EH (cell line): ENCODE measurements at places on chromosomes 6 and 20.

GRCh38 chr6:27617046-27617687 lies 144.3 kb upstream of the ZNF184 start:
- DNase-seq: peak; percentile 23

GRCh38 chr6:42106112-42107023 lies 36.1 kb downstream of the C6orf132 start:
- DNase-seq: no peak

DNA sequence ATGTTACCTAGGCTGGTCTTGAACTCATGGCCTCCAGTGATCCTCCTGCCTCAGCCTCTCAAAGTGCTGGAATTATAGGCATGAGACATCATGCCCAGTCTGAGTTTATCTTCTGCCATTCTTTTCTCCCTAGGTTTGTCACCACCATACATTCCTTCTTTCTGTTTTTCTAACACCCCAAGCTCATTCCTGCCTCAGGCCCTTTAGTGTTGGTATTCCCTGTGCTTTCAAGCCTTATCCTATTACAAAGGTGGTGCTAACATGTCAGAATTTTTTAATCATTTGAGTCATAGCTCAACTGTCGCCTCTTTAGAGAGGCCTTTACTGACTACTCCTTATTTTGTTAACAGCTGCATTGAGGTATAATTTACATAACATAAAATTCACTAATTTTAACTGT lies 221.1 kb upstream of the PRSS16 start:
- no peak for DNase-seq

DNA sequence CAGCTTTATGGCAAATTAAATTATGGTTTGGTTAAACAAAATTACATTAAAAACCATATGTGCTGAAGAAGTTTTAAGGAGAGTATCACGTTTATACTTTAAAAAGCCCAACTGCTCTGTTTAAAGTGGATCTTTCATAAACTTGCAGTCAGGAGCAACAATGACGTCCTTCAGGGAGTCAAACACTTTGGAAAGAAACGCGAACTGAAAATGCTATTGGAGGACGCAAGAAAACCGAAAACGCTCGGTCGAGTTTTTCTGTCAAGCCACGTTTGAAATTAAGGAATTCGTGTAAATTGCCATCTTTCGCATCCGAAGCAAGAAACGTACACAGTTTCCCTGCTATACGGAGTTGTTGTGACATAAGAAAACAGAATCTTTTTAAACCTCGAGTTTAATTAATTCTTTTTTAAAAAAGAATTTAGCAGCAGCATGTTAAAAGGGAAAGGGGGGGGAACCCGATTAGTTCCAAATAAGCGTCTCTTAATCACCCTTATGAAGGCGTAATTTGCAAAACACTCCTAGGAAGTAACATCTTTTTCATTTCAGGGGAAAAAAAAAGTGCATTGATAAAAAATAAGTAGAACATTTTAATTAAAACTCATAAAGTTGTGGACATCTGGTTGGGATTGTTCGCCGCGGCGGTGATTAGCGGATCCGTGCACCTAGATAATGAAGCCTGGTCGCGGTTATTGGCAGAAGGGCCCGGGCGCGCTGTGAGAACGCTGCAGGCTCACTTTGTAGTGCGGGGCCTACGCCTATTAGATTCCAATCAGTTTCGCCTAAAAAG lies 295.4 kb downstream of the TFAP2C start:
- DNase-seq: no peak

DNA sequence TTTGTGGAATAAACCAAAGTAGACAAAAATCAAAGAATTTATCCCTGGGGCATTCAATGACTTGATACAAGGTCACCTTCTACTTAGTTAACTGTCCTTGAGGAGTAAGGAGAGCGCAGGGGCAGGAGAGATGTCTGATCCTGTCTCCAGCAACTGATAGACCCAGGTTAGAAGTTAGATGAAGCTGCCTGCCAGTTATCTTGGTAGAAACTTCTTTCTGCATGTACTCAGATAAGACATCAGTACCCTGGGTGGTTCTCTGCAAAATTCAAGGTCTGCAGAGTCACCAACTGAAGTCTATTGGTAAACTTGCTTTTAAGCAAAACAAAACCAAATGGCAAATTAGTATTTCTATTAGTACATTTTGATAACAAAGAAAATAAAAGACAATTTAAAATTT lies 2.7 kb downstream of the SGK1 start:
- DNase-seq: no peak

GRCh38 chr6:143471822-143472221 lies 21.2 kb downstream of the PEX3 start:
- no peak for DNase-seq
